ENCODE measurements at places on chromosomes 2 and 18.

GRCh38 chr18:62485684-62486083, 37.1 kb upstream of the ZCCHC2 start:
- no peak for DNase-seq

GRCh38 chr18:24837066-24837465, 376.6 kb downstream of the HRH4 start:
- DNase-seq = no peak

GRCh38 chr18:79133724-79134123, 64.5 kb downstream of the ATP9B start:
- no peak for DNase-seq

- DNase-seq = no peak
Observed at GRCh38 chr2:46329340-46329739, 32.1 kb downstream of the EPAS1 start.

DNA sequence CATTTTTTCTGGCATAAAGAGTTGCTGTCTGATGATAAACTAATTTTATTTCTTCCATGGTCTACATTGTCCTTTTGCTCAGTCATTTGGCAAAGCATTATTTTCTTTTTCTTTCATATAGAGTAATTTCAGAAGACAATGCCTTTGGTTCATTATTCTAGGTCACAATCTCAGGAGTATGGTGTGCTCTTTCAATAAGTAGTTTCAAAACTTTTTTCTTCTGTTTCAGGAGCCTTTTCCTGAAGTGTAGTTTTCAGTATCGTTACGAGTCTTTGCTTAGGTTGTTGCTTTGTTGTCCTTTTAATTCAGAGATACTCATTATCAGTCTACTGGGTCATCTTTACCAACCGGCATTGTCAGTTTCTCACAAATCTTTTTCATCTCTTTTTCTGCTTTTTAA, 100.4 kb upstream of the GPC1 start:
- no peak for DNase-seq

DNA sequence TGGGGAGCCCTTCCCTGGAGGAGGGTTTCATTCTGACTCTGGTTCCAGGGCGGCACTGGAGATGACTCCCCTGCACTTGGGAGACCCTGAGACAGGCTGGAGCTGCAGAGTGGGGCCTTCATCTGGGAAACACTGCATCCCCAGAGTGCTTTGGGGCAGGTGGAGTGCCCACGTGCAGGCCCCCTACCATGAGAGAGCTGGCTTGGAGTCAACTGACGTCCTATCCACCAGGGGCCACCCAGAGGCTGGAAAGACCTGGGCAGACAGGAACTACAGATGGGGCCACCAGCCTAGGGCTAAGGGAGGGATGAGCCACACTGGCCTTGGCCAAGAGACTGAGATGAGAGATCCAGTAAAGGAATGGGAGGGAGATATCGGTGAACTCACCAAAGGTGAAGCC, 153.8 kb downstream of the ASB1 start:
- DNase-seq = no peak

GRCh38 chr2:231124838-231125568, at the start of gene HTR2B:
Gene HTR2B, minus strand, starts transcription at chr2:231125042. Its CDS starts 1,278 bp downstream, at chr2:231123764.
- peak; percentile 24 for DNase-seq

- peak; percentile 35 for DNase-seq
Observed at GRCh38 chr2:152613235-152613634, 104.0 kb downstream of the PRPF40A start.

GRCh38 chr18:36075862-36076587, 8.7 kb upstream of the RPRD1A start:
- no peak for DNase-seq

DNA sequence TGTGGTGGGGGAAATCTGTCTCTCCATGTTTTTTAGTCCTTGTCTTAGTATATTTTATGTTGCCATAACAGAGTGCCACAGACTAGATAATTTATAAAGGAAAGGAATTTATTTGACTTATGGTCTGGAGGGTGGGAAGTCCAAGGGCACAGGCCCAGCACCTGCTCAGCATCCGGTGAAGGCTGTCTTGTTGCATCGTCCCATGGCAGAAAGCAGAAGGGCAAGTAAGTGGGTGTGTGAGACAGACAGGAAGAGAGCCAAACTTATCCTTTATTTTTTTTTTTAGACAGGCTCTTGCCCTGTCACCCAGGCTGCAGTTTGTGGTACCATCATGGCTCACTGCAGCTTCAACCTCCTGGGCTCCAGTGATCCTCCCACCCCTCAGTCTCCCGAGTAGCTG, 98.1 kb downstream of the HS1BP3 start:
- DNase-seq = no peak

DNA sequence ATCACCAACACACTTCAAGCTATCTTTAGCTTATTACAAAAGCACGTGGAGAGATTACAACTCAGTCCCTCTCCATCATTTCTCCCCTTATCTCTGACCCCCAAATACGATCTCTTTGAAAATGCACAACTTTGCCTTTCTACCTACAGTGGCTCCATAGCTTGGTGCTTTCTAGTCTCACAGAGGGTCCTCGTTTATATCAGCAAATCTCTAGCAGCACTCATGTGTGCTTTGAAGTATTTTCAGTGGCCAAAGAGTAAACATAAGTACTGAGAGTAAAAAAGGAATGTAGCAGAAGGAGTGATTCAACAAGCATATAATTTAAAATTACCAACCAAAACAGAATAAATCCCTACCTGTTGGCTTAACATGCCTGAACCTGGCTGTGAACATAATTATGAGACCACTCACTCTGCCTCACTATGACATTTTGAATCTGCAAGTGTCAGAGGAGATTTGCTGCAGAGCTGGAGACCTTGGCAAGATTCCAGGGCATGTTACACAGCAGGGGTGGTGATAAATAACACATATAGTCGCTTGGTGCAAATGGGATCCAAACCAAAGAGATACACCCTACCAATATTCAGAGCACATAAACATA, 54.6 kb downstream of the LAMA3 start:
- DNase-seq = no peak

GRCh38 chr18:59640721-59641120, 56.5 kb downstream of the CCBE1 start:
- DNase-seq = no peak

GRCh38 chr18:6606411-6607085, 123.0 kb upstream of the ARHGAP28 start:
- DNase-seq = no peak

DNA sequence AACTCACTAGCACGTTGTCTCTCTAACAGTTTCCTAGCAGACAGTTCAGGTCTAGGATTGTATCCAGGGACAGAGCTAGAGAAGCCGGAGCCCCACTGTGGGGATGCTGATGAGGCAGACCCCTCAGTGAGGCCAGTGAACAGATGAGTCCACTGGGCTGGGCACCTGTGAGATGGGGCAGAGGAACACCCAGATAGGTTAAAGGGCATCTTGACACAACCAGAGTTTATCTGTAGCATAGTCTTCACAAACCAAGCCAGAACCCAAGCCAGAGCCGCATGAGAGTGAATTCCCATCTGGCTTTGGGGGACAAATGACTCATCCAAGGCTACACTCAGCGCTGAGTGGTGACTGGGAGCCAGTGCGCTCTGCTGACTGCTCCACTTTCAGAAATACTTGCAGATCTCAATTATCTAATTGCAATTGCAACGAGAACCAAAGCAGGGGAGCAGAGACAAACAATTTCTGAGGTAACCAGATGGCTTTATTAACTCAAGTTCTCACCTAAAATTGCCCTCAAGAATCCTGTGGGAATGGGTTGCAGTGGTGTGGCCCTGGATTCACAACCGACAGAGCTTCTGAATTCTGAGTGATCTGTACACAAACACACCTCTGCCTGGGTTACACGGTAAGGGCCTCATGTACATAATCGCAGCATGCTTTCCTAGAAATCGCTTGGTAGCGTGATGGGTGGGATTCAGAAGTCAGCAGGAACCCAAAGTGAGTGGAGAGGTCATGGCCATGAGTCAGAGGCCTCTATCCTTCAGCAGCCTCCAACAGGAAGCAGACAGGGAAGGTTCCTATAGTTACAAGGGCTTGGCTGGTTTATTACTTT, 48.7 kb upstream of the MSH2 start:
- DNase-seq = no peak

DNA sequence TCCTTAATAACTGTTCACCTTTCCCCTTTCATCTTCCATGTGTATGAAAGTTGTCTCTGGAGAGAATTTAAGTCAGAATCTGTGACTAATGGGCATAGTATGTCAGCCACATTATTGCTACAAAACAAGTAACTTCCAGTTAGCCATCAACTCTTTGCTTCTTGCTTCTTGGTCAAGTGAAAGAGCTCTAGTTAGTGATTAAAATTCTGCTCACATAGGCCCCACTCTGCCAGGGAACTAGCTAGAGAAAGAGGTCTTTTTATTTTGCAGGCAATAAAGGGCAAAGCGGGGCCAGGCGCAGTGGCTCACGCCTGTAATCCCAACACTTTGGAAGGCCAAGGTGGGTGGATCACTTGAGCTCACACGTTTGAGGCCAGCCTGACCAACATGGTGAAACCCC, 64.6 kb downstream of the COLEC12 start:
- no peak for DNase-seq

DNA sequence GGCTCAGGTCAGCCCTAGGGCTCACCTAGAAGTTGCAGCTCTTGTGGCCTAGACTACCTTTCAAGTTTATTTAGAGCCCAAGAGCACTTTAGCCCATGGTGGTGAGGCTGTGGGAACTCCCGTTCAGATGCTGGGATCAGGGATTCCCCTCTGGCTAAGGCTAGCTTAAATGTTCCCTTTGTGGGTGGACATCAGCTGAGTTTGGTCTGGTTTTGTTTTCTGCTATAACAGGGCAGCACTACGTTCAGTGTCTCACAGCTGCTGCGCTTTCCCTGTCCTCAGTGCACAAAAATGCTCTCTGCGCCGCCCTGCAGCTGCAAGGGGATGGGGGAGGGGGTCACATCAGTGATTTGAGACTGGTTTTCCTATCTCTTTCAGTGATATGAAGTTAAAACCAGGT, 170.5 kb upstream of the KCNJ3 start:
- DNase-seq = no peak

GRCh38 chr2:128390991-128391630, 72.4 kb upstream of the HS6ST1 start:
- no peak for DNase-seq

- no peak for DNase-seq
Observed at GRCh38 chr2:20796374-20796791, 26.5 kb downstream of the LDAH start.

DNA sequence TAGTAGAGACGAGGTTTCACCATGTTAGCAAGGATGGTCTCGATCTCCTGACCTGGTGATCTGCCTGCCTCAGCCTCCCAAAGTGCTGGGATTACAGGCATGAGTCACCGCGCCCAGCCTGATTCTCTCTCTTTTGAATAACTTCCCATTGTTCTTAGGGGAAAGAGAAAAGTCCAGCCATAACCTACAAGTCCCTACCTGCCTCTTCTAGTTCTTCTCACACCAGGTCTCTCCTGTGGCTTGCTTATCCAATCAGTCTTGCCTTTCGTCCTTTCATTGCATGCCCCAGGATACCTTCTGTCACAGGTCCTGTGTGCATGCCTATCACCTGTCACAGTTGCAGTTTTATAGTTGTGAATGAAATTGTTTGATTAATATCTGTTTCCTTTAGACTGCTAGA, 148.1 kb downstream of the SLC4A3 start:
- DNase-seq = no peak

GRCh38 chr2:88500691-88501090, 48.2 kb upstream of the FOXI3 start:
- no peak for DNase-seq

- DNase-seq = peak; percentile 34
Observed at GRCh38 chr2:182649316-182649715, 66.7 kb upstream of the DNAJC10 start.

DNA sequence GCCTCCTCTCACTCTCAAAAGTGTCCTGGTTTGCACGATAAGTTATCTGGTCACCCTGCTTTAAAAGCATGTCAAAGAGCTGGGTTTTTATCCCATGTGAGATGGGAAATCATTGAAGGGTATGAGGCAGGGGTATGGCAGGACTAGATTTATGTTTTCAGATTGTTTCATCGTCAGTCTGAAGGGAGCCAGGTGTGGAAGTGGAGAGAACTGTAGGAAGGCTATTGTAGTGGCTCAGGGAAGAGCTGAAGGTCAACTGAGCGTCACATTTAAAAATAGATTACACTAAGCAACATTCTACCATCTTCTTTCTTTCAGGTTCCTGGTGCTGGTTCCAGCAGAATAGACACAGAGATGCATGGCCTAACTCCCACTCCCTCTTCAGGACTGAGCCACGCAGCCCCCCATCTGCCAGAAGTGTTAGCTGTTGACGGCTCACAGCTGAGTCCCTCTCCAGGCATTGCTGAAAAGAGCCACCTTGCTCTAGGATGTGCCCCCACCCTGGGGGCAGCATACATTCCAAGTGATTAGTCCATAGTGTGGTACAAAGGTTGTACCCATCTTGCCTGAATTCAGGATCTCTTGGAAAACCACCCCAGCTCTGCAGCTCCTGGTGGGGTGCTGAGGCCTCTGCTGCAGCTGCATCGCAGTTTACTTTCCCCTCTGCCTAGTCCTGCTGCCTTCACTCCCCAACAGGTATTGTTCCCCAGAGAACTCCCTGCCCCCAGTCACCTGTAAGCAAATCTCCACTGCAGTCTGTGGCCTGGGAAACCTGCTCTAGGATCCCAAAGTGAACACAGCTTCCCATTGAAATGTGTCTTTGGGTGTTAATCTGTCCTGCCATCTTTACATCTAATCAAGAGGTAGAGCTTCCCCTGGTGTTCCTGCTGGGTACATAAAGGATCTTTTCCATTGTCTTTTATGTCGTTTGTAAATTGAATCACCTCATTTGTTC, 79.5 kb upstream of the KLF7 start:
- DNase-seq = no peak

GRCh38 chr18:32612651-32613050, 142.0 kb upstream of the GAREM1 start:
- DNase-seq = no peak

DNA sequence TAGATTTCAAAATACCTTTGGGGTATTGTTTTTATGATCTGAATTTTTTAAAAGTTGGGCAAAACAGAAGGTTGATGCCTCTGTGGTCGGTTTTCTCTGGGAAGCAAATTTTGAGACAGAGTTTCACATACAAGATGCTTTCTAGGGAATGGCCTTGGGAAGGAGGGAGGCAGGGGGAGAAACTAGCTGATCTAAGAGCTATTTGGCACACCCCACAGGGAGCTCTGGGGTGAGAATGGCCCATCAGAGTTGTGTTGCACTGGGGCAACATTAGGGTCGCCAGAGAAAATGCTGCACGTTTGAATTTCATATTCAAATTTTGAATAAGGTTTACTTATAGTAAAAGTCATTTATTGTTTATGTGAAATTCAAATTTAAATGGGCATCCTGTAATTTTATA, 11.9 kb upstream of the ADAM23 start:
- DNase-seq = no peak

- DNase-seq = no peak
Observed at GRCh38 chr18:77039196-77040130, 93.1 kb downstream of the MBP start.

- no peak for DNase-seq
Observed at GRCh38 chr2:219706823-219707281, 79.4 kb downstream of the SLC4A3 start.

- DNase-seq = no peak
Observed at GRCh38 chr2:75844651-75845050, 133.9 kb upstream of the GCFC2 start.
